ENCODE measurements at places on chromosomes 7 and 10. TPM values are rescaled to one million over a fixed set of nuclear protein-coding genes. Genes with fewer than 3 reads are reported as not detected.

- H3K27me3 ChIP-seq = no peaks in the 10 kb centered on the region
- H3K4me1 ChIP-seq = no peaks in the 10 kb centered on the region
- H3K4me3 ChIP-seq = peak overlapping the region; percentile 10
- no peaks in the 10 kb centered on the region for H3K36me3 ChIP-seq
- no peak for DNase-seq
Observed at GRCh38 chr10:88042160-88043100, 179.0 kb downstream of the PTEN start.

DNA sequence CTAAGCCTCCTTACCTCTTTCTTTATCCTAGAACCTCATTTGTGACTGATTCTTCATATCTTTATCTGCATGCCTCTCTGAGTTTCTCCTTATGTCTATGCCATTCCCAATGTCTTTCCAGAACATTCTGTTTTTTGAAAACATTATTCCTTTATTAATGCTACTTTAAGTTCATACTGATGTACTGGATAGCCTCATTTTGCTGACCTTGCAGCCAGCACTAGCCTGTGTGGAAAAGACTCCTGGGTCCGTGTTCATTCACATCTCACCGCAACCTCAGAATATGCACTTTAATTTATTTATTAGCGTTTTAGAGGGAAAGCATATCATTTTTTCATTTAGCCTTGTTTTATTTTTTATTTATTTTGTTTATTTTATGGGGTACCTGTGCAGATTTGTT, 208.1 kb upstream of the NPVF start:
- no peak overlapping the region for H3K27ac ChIP-seq
- no peaks in the 10 kb centered on the region for H3K27me3 ChIP-seq
- no peak for DNase-seq
- no peak overlapping the region for H3K4me3 ChIP-seq
- H3K4me1 ChIP-seq = no peaks in the 10 kb centered on the region

DNA sequence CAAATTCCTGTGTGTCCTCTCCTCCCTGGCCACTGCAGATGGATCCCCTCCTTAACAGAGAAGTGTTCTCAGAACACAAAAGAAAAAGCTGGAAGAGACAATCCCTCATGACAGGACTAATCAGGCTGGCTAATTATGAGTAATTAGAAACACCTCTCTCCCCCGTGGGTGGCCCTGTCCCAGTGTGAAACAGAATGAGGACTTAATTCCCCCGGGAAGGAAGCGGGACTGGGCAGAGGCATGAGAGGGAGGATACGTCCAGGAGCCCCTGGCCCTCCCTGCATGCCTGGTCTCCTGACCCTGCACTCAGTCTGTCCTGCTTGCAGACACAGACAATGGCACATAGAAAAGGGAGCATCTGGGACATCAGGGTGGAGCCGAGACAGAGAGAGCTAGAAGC, 7.6 kb upstream of the ADCYAP1R1 start:
- DNase-seq = no peak
- no peaks in the 10 kb centered on the region for H3K36me3 ChIP-seq
- H3K4me3 ChIP-seq = no peak overlapping the region
- peaks cover 2% of the 10 kb centered on the region for H3K27me3 ChIP-seq
- H3K27ac ChIP-seq = no peak overlapping the region

The WAC gene
- total RNA-seq = 107 TPM
